Activated naive CD4-positive, alpha-beta T cell treated with anti-CD3 and anti-CD28 coated beads, Interleukin-2, amount 10 ng/mL, durations not matched to agents 7 days and 5 days (primary cell): ENCODE measurements at places on chromosomes 16 and 17.

- no peak for DNase-seq
These were observed 11.5 kb downstream of the DLG4 start for GRCh38 chr17:7208027-7208571.

DNA sequence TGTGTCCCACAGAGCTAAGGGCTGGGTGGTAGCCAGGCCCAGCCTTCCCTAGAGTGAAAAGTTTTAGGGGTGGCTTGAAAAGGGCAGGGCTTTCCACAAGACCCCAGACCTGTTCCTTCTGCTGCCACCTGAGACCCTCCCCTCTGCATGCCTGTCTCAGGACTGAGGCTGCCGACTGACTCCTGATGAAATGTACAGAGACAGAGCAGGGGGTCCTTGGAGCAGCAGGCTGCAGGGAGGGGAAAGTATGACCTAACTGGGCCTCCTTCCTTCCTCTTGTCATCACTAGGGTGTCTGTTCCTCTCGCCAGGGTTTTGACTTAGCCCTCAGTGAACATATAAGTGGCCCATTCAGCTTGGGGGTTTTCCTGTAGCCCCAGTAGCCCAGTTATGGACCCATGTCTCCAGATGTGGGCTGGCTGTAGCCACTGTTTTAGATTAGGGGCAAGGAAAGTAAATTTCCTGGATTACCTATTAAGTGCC, 14.9 kb upstream of the NFATC3 start:
- peak; percentile 37 for DNase-seq

GRCh38 chr17:7064261-7064660, 15.8 kb downstream of the CLEC10A start:
- DNase-seq, result no peak

GRCh38 chr17:69060822-69061221, at the start of gene ABCA9:
ABCA9 (minus strand) TSS chr17:69060927; CDS start chr17:69051126, 9,801 bp downstream.
- no peak for DNase-seq

- DNase-seq, result no peak
These were observed 57.1 kb upstream of the ANKFN1 start for GRCh38 chr17:56096026-56096810.
